ENCODE measurements at places on chromosomes 1 and 21.

DNA sequence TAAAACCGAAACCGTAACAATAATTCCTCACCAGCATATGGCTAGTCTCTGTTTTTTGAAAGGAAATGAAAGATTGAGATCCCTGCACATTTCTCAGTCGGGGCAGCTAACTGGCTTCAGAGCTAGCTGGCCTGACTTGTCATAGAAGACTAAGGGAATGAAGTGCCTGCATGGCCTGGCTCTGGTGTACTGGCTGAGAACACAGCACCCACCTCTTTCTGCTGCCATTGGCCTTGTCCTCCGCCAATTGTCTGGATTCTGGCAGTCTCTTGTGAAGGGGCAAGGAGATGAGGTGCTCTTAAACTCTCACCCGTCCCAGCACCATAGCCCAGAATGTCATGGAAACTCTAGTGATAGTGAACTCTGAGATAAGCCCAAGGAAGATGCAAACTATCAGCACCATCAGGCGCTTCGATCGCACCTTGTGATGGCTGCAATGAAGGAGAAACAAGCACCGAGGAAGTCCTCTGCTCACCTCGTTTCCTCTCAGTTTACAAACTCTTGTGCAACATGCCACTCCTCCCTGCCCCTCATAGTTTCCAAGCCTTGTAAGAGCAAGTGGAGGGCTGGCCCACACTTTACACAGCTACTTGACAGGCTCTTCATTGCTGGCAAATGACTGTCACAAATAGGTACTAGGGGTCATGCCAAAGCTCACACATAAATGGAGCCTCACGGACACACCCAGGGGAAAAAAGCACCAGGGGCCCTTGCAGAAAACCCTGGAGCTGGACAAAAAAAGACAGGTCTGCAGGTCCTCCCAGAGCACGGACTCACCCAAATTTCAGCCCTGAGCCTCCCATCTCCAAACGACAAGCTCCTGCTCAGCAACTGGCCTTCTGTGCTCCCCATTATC lies 16.4 kb downstream of the INPP5B start:
- DNase-seq: no peak

- DNase-seq: no peak
Measured at GRCh38 chr1:201877877-201878401, 10.8 kb upstream of the SHISA4 start.

GRCh38 chr1:59605184-59605583 lies 209.6 kb upstream of the HOOK1 start:
- DNase-seq: no peak

GRCh38 chr1:211705467-211706091 lies 30.2 kb upstream of the NEK2 start:
- DNase-seq: no peak

DNA sequence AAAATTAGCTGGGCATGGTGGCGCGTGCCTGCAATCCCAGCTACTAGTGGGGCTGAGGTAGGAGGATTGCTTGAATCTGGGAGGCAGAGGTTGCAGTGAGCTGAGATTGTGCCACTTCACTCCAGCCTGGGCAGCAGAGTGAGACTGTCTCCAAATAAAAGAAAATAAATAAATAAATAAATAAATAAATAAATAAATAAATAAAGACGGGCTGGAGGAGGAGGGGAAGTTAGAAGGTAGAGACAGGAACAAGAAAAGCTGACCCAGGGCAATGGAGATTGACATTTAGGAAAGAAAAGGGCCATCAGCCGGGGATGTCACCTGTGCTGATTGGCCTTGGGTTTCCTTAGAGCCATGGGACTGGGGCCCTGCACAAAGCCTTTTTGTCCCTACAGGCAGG lies 153.7 kb upstream of the IGSF21 start:
- DNase-seq: no peak

GRCh38 chr1:186806477-186806876 lies 22.3 kb upstream of the PLA2G4A start:
- no peak for DNase-seq

DNA sequence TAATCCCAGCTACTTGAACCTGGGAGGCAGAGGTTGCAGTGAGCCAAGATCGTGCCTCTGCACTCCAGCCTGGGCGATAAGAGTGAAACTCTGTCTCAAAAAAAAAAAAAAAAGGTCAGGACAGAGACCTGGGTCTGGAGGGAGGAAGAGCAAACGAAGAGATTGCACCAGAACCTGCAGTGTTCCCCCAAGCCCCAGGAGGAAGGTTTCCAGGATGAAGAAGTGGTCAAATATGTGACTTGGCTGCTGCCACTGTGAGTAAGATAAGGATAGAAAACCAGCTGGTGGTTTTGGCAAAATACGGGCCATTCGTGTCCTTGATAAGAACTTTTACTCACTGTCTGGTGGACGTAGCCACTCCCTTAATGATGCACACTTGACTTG lies 42.2 kb downstream of the CLDN14 start:
- no peak for DNase-seq

DNA sequence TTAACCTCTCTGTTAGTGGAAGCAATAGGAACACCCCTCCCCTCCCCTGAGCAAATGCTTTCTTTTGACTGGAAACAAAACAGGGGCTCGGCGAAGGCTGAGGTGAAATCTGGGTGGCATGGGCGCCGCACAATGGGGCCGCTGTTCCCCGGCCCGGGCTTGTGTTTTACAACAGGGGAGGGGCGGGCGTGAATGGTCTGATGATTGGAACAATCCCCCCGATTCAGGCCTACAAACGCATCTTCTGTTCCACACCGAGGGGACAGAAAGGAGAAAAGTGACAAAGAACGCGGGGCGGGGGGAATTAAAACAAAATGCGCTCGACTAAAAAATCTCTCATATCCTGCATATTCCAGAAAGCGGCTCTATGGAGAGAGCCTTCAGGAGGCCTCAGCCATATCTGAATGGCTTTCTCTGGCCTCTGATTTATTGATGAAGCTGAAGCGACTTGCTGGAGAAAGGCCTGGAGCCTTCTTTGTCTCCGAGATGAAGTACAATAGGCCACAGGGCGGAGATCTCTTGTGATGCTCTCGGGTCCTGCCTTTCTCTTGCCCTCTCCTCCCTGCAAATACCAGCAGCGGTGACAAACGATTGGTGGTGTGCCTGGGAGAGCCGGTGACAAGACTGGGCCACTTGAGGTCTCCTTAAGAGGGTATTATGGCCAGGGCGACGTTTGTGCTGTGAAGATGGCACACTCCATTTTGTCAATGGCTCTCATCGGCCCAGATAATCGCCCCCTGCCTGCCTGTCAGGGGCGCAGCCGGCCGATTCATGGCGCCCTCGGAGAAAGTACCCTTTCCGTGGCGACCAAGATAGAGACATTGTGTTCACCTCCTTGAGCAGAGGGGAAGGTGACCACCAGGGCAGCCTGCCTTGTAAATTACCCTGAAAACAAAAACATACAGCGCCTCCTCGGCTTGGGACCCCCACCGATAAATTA lies 47.1 kb upstream of the OLIG2 start:
- DNase-seq: no peak

DNA sequence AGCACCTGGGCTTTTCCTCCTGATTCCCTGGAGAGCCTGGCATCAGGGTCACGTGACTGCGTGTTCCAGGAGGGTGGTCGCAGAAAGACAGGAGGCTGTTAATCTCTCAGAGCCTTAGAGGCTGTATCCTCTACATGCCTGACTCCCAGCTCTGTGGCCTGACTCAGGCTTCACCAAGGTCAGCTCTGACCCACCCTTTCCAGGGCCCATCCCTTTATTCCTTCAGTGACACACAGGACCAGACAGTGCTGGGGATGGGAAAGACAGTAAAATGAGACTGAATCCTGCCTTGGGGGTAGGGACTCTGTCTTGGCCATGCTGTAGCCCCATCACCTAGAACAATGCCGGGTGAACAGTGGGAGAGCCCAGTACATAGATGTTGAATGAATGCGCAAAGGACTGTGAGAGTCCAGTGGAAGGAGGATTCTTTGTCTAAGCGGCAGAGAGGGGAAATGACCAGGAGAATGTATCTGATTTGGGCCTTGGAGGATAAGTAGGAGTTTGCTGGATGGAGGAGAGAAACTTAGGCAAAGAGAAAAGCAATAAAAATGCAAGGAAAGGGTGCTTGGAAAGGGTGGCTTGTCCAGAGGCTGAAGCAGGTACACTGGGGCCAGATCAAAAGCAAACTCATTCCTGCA lies 33.0 kb downstream of the EPHX1 start:
- DNase-seq: no peak
